Body of pancreas (tissue), 4 donors: ENCODE measurements at places on chromosomes 3 and 15. TPM values are rescaled to one million over a fixed set of nuclear protein-coding genes. Genes with fewer than 3 reads are reported as not detected.

The CCR2 gene
- total RNA-seq: 1.8 TPM

The MUC20 gene
- total RNA-seq: 11.2 TPM

The DNAH1 gene
- total RNA-seq: 14.8 TPM

The SCAP gene
- 122 TPM for total RNA-seq

DNA sequence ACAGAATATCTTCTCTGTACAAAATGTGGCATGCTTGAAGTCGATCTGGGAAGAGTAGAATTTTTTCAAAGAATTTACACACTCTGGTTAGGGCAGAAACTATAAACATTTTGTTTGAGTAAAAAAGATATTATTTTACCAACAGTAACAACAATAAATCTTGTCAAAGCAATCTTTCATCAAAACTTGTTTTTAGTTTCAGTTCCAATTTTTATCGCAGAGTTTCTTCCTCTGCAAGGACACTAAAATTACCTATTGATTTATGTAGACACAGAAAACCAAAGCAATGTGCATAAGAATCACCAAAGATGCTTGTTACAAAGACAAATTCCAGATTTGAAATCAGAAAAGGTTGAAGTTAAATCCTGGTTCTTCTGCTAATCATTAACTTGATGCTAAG, 61.9 kb downstream of the CGGBP1 start:
- no peaks in the 10 kb centered on the region for H3K27me3 ChIP-seq
- no peak overlapping the region for H3K27ac ChIP-seq
- no peak for DNase-seq
- H3K36me3 ChIP-seq: no peaks in the 10 kb centered on the region
- no peak overlapping the region for H3K4me3 ChIP-seq

DNA sequence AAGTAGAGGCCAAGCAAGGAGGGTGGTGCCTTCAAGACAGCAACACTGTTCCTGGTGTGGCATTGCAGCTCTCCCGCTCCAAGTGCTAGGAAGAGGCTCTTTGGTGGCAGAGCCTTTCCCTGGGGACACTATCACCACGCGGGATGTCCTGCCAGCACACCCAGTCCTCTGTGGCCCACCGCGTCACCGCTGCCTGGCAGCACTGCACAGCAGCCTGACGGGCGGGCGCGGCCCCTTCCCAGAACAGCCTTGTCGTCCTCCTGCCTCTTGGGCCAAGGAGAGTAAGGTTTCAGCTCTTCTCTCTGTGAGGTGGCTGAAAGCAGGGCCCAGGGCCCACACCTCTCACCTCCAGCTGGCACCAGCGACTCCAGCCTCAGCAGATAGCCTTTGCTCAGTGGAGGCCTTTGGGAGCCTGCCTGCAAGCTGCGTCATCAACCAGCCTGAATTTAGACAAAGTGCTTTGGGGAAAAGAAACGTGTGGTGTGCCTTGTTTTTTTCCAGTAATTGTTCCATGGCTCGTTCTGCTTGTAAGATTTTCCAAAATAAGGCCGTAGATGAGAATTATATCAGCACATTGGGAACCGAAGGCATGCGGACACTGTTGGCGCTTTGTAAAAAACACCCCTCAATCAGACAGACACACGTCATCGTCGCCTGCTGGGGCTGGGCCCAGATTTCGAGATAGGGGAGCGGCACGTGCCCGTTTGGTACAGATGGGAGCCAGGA, 65.0 kb downstream of the AAGAB start:
- peaks cover 16% of the 10 kb centered on the region for H3K36me3 ChIP-seq
- no peak overlapping the region for H3K27ac ChIP-seq
- H3K27me3 ChIP-seq: no peaks in the 10 kb centered on the region
- no peak overlapping the region for H3K4me3 ChIP-seq
- peaks cover 21% of the 10 kb centered on the region for H3K4me1 ChIP-seq

DNA sequence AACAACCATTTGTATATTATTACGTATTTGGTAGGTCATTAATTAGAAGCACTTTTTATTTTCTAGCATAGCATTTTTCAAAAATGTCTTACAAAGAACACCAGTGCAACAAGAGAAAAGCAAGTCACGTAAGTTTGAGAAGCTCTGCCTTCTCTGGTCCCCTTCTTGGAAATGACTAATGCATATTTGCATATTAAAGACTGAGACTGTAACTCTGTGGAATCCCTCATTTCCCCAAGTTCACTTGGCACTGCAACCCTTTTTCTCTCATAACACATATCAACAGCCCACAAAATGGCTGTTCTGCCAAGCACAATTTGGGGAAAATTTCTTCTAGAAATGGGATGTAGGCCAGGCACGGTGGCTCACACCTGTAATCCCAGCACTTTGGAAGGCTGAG, 176.3 kb downstream of the ERC2 start:
- DNase-seq: no peak
- H3K4me1 ChIP-seq: no peaks in the 10 kb centered on the region
- H3K4me3 ChIP-seq: no peak overlapping the region
- H3K36me3 ChIP-seq: no peaks in the 10 kb centered on the region
- H3K27ac ChIP-seq: no peak overlapping the region

DNA sequence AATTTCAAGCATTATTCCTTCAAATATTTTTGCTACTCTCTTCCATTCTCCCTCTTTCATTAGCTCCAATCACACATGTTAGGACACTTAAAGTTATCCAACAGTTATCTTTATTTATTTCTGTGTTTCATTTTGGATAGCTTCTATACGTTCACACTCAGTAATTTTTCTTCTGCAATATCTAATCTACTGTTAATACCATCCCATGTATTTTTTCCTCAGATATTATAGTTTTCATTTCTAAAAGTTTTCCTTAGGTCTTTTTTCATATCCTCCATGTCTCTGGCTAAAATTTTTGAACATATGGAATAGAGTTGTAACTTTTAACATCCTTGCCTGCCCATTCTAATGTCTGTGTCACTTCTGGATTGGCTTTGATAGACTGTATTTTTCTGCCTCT, 73.4 kb downstream of the CTNNB1 start:
- H3K36me3 ChIP-seq: no peaks in the 10 kb centered on the region
- no peak overlapping the region for H3K4me3 ChIP-seq
- no peak for DNase-seq
- no peaks in the 10 kb centered on the region for H3K4me1 ChIP-seq
- no peak overlapping the region for H3K27ac ChIP-seq
